NCI-H1694 treated with DMSO at 0.1 percent for 48 hours (cell line): ENCODE measurements at places on chromosomes 6 and 20.

GRCh38 chr6:161249327-161249726 is 24.5 kb downstream of the AGPAT4 start:
- no peak for DNase-seq

DNA sequence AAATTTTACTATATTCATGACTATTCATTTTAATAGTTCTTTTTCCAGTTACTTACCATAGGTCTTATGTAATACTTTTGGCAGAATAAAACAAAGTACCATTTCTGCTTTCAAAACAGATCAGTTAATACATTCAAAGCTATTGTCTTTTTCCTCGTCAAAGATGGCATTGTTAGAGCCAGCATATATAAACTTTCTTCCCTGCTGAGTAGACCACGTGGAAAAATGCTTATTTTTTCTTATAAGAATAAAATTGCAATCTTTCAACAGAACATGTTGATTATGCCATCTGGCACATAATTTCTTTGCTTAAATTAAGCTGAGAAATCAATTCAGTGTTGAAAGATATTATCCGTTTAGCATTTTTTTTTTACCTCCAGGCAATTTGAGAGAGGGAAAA is 34.9 kb upstream of the EXOC2 start:
- no peak for DNase-seq

- no peak for DNase-seq
These were observed 12.2 kb upstream of the MOXD1 start for GRCh38 chr6:132413499-132413802.

- DNase-seq, result no peak
These were observed 19.9 kb downstream of the ZNF451 start for GRCh38 chr6:57109880-57110279.

- no peak for DNase-seq
These were observed 19.1 kb upstream of the IRF4 start for GRCh38 chr6:372336-372911.

GRCh38 chr6:51711876-51712275 is 375.5 kb downstream of the PKHD1 start:
- no peak for DNase-seq

DNA sequence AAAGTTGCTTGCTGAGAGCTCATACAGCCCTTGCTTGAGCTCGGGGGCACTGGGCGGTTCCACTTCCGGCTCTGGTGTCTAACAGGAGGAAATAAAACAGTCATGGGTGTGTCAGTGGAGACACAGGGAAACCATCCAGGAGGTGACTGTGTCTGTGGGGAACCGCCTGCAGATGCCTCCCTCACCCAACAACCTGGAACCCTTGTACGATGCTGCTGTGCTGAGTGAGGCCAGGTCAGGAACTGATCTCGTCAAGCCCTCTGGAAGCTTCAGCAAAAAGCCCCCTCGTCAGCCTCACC is 15.5 kb downstream of the TXNDC5 start:
- DNase-seq, result no peak

DNA sequence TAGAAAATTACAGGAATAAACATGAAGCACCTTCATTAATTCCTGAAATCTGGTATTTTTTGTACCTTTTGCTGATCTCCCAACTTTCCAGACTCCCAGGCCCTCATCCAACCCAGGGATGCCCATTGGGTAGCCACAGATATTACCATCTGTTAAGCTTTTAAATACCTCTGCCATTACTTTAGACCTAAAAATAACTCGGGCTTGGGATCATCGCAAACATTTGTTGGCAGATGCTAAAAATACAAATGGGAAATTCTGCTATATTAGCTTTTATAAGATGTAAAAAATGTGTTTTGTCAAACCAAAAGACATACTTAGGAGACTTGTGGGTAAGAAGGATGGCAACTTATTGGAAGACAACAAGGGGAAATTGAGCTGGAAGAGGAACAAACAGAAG is 376.1 kb downstream of the CENPW start:
- no peak for DNase-seq

DNA sequence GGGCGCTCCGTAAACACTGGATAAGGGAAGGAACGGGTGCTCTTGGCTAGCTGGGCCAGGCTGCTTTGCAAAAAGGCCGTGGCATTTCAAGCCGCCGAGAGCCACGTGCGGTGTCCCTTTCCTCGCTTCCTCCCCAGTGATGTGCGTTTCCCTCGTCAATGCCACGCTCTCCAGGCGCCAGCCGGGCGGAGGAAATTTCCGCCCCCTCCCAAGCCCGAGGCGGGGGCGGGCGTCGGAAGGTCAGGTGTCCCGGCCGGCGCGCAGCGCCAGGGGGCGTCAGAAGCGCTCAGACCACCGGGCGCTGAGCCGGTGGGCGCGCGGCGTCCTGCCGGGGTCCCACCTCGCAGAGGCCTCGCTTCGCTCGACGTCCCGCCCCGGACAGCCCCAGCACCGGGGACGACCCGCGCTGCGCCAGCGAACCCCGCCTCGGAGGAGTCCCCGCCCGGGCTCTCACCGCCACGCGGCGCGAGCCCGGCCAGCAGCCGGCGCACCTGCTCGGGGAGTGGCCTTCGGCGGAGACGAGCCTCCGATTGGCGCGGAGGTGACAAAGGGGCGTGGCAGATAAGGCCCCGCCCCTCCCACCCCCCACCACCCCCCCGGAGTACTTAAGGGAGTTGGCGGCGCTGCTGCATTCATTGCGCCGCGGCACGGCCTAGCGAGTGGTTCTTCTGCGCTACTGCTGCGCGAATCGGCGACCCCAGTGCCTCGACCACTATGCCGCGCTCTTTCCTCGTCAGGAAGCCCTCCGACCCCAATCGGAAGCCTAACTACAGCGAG is at the start of gene SNAI1:
Gene SNAI1, plus strand, starts transcription at position 635 of the 777 bp plus-strand sequence. Its CDS starts 80 bp downstream, at position 715.
- peak; percentile 78 for DNase-seq

DNA sequence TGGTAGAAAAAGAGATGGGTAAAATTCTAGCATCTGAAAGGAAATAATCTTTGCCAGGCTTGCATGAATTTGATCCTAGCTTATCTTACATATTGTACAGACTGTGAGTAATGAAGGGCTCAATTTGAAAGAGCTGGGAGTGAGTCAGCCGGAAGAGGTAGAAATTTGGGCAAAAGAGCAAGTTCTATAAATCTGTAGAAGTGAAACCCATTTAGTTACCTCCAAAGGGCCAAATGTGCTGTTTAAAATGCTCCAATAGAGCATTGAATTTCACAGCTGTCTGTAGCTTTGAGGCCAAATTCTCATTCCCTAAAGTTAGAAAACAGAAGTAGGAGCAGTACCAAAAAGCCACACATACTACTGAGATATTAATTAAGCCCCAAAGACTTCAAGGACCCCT is 466.1 kb downstream of the BTBD3 start:
- no peak for DNase-seq

- DNase-seq, result peak; percentile 88
These were observed at the start of gene EPHA7 for GRCh38 chr6:93419304-93420162. Gene EPHA7, minus strand, starts transcription at chr6:93419559. Its CDS starts 218 bp downstream, at chr6:93419341.

- DNase-seq, result no peak
These were observed 2.9 kb downstream of the FNDC1 start for GRCh38 chr6:159172091-159172491.

DNA sequence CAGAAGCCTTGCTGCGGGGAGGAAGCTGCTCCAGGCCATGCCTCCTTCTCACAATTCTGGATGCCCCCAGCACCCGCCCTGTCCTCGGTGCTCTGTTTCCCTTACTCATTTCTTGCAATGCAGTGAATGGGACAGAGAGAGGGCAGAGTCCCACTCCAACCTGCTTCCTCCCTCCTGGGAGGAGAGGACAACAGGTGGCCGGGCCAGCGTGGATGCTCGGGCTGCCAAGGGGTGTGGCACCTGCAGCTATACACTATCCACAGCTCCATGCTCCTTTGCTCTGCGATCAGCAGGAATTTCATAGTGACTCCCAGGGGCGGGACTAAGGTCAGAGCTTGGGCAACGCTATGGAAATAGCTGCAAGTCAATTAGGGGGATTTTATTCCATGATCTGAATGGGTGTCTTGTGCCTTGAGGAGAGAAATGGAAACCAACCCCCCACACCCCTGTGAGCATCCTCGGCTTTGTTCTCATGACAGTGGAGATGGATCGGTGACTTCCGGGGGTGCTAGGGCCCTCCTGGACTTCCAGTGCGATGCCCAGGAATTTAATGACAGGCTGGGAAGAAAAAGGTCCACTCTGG is 192.5 kb downstream of the MYLK4 start:
- no peak for DNase-seq

- no peak for DNase-seq
These were observed 455.0 kb upstream of the SOX4 start for GRCh38 chr6:21138336-21139069.

DNA sequence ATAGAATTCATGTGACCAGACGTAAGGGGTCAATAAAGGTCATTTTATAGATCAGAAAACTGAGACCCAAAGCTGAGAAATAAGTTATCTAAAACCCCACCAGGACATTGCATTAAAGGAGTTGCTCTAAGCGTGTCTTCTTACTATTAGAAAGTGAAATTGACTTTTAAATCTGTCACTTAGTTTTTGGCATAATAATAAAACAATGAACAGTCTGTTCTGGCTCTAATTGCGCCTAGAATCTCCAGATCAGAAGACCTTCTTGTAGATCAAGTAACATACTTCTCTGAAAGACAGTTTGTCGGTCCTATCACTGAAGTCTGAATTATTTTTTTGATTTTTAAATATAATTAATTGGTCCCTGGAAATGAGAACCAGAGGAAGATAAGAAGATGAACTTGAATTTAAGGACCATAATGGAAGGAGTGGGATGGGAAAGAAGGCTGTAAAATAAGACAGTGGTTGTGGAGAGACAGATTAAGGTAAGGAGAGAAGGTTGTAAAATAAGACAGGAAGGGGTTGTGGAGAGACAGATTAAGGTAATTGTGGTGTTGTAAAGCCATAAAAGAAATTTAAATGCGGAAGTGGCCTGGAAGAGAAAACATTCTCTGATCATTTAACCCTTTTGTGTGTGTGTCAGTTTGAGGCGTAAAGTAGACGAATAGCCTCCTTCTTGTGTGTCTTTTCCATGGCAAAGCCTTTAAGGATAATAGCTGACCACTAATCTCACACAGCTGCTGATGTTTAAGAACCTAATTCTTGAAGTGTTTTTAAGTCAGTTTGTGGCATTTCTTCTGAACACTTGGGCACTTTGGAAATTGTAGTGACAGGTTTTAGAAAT is 20.1 kb downstream of the TOP1 start:
- no peak for DNase-seq

DNA sequence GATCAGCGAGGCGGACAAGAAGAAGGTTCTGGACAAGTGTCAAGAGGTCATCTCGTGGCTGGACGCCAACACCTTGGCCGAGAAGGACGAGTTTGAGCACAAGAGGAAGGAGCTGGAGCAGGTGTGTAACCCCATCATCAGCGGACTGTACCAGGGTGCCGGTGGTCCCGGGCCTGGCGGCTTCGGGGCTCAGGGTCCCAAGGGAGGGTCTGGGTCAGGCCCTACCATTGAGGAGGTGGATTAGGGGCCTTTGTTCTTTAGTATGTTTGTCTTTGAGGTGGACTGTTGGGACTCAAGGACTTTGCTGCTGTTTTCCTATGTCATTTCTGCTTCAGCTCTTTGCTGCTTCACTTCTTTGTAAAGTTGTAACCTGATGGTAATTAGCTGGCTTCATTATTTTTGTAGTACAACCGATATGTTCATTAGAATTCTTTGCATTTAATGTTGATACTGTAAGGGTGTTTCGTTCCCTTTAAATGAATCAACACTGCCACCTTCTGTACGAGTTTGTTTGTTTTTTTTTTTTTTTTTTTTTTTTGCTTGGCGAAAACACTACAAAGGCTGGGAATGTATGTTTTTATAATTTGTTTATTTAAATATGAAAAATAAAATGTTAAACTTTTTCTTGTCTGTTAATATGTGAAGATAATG is 2.2 kb downstream of the HSPA1B start:
- DNase-seq, result peak; percentile 43

- no peak for DNase-seq
These were observed 2.5 kb downstream of the RIPOR2 start for GRCh38 chr6:24933266-24933665.

DNA sequence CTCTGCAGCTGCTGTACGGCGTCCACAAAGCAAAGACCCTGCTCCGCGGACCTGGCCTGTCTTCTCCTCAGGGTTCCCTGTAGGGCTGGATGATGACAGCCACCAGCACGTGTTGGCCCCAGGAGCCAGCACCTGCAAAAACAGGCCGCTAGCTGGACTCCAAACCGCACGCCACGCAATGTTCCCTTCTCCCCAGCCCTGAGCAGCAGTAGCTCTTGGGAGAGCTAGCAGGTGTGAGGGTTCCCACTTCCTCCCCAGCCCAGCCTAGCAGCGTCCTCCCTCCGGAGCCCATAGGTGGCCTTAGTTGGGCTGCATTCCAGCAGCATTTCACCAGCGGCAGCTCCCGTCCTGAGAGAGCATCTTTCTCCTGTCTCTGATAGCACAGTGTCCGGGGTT is 42.3 kb downstream of the DACT2 start:
- DNase-seq, result no peak

DNA sequence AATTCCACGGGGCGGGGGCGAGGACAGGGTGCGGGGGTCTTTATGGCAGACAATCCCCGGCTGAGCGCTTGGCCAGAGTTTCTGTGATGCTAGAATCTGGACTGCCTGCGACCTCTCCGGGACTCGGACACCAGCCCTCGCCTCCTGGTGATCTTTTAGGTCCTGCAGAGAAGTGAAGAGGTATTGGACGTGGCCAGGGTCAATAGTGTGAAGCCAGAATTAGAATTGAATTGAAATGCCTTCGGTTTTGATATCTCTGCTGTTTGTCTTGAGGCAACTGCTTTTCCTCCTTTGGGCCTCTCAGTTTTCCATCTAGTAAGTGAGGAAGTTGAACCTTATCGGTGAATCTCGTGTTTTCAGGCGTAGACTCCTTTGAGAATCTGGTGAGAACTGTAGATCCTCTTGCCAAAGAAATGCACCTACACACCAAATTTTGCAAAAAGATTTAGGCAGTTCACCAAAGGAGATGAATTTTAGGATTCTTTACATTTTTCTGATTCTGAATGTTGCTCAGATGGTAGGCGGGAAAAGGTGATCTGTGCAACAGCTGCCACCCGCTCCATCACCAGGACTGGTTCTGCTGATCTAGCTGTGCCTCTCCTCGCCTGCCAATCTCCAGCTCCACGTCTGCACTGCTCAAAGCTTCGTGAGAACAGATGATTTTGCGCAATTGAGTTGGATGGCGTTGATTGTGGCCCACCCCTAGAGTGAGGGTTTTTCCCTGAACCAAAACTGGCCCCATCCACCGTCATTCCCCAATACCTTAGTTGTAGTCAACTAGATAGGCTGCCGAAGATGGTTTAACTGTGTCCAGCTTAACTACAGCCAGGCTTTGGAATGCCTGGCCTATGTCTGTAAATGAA is 837 bp upstream of the OSER1 start:
- DNase-seq, result no peak

DNA sequence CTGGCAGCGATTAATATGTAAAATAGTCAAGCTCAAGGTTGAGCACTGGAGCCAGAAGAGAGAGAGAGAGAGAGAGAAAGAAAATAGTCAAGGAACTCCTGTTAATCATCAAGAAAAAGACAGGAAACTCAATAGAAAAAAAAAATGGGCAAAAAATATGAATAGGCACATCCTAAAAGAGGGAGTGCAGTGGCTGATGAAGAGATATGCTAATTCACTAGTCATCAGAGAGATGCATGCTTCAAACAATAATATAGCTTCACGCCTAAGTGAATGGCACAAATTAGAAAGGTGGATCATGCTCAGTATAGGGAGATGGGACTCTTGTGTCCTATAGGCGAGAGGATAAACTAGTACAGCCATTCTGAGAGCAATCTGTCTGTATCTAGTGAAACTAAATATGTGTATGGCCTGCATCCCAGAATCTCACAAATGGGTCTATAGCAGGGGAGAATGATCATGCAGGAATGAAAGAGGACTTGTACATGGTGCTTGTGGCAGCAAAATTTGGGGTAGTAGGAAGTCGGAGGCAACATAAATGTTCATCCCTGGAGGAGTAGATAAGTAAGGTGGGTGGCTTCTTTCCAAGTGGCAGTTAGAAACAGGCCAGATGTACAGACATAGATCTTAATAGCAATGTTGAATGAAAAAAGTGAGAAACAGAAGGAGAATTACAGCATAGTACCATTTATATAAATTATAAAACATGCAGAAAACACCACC is 176.8 kb downstream of the VEGFA start:
- DNase-seq, result no peak
